ENCODE measurements at places on chromosomes 12 and 14. TPM values are rescaled to one million over a fixed set of nuclear protein-coding genes. Genes with fewer than 3 reads are reported as not detected.

GRCh38 chr14:76420827-76421226 lies 44.9 kb downstream of the ESRRB start:
- no peak for DNase-seq
- no peak overlapping the region for H3K27ac ChIP-seq
- no peaks in the 10 kb centered on the region for H3K36me3 ChIP-seq
- H3K27me3 ChIP-seq: peaks cover 16% of the 10 kb centered on the region
- no peak overlapping the region for H3K4me3 ChIP-seq

- H3K36me3 ChIP-seq: peaks cover 5% of the 10 kb centered on the region
- peaks cover 30% of the 10 kb centered on the region for H3K4me1 ChIP-seq
- H3K4me3 ChIP-seq: peak overlapping the region; percentile 19
- peak overlapping the region; percentile 20 for H3K27ac ChIP-seq
- peak; percentile 96 for DNase-seq
- H3K27me3 ChIP-seq: no peaks in the 10 kb centered on the region
Observed at GRCh38 chr12:104604070-104604994, 147.6 kb downstream of the CHST11 start.

Gene NTS
- not detected for total RNA-seq

Gene DICER1
- total RNA-seq: 48.6 TPM

Gene TBK1
- 23.0 TPM for total RNA-seq

Gene ANG
- total RNA-seq: 1.7 TPM

- H3K4me3 ChIP-seq: no peak overlapping the region
- no peak for DNase-seq
- H3K27ac ChIP-seq: no peak overlapping the region
- no peaks in the 10 kb centered on the region for H3K27me3 ChIP-seq
- H3K4me1 ChIP-seq: no peaks in the 10 kb centered on the region
Observed at GRCh38 chr14:50092006-50092555, 24.3 kb downstream of the VCPKMT start.

GRCh38 chr14:89325299-89325883 lies 91.6 kb downstream of the FOXN3 start:
- no peaks in the 10 kb centered on the region for H3K4me1 ChIP-seq
- DNase-seq: no peak
- no peak overlapping the region for H3K27ac ChIP-seq
- H3K27me3 ChIP-seq: no peaks in the 10 kb centered on the region
- H3K36me3 ChIP-seq: no peaks in the 10 kb centered on the region

Measured in MCF 10A (cell line).